ENCODE measurements at places on chromosomes 7 and 10.

DNA sequence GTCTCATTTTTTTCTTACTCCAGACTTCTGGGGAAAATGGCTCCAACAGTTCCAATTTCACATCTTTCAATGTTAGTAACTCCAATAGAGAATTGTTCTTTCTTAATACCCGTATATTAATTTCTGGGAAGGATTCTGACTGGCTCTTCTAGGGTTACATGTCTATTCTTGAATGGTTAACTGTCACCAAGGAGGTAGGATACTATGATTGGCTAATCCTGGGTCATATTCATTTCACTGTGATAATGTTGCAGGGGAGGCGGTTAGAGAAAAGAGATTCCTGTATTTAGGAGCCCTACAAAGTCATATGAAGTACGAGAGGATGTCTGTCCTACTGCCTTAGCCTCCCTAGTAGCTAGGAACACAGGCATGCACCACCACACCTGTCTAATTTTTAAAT lies 16.1 kb upstream of the VCL start:
- no peak for DNase-seq

DNA sequence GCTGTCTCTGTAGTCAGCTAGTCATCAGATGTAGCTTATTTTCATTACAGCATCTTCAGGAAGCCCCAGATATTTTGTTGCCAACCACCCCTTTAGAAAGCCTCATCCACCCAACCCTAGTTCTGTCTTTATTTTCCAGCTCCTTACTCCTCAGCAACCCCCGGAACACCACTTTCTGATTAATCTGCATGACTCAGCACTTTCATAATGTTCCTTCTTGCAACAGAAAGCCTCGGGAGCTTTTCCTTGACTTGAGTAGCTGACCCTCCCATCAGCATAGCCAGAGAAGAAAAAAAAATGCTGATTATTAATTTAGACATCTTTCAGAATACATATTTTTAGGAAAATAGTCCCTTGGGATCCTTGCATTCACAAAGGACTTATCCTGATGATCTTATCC lies 244.0 kb upstream of the CXCL12 start:
- no peak for DNase-seq

GRCh38 chr10:36450380-36450779 lies 675.0 kb upstream of the ANKRD30A start:
- DNase-seq, result no peak

- no peak for DNase-seq
Measured at GRCh38 chr10:11325817-11326216, 285.6 kb downstream of the USP6NL start.

DNA sequence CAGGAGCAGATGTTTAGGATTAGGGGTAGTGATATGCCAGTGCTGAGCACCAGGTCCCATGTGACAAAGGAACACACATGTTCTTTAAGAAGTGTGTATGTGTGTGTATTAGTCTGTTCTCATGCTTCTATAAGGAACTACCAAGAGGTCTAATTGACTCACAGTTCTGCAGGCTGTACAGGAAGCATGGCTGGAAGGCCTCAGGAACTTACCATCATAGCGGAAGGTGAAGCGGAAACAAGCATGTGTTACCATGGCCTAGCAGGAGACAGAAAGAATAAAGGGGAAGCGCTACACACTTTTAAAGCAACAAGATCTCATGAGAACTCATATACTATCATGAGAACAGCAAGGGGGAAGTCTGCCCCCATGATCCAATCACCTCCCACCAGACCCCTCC lies 22.8 kb upstream of the PDZD8 start:
- DNase-seq, result no peak

GRCh38 chr10:20474064-20474463 lies 423.0 kb downstream of the NEBL start:
- no peak for DNase-seq

GRCh38 chr7:82032901-82033300 lies 263.1 kb upstream of the HGF start:
- DNase-seq, result no peak

- DNase-seq, result no peak
Measured at GRCh38 chr10:29623797-29624196, 11.0 kb downstream of the SVIL start.

DNA sequence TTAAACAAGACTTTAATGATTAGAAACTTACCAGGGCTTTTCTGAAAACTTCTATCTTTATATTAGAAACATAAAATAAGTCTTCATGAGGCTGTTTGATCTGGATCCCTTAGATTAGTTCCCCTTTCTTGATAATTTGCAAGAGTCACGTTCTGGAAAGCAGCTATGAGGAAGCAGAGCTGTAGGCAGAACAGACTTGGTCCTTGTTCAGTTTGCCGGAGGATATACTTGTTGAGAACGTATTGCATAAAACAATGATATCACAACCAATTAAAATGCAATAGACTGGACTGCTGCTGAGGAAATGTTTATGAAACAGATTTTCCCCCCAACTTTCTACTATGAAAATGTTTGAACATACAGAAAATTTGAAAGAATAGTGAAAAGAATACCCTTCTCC lies 2.8 kb downstream of the SAMD9L start:
- no peak for DNase-seq

GRCh38 chr10:131162866-131163843 lies 148.4 kb downstream of the TCERG1L start:
- DNase-seq, result no peak

DNA sequence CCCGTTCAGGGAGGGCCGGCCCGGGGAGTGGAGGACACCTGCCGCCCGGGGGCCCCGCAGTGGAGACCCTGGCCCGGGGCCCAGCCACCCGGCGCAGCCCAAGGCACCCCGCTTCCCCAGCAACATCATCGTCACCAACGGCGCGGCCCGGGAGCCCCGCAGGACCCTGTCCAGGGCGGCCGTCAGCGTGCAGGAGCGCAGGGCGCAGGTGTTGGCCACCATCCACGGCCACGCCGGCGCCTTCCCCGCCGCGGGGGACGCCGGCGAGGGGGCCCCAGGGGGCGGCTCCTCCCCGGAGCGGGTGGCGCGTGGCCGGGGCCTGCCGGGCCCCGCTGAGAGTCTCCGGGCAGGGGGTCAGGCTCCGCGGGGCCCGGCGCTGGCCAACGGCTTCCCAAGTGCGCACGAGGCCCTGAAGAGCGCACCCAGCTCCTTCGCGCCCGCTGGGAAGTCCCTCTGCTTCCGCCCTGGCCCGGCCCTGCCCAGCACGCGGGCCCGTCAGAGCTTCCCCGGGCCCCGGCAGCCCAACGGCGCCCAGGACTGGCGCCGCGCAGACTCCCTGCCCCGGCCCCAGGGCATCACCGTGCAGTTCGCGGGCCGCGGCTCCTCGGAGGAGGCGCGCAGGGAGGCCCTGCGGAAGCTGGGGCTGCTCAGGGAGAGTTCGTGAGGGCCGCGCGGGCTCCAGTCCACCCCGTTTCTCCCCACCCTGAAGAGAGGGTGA lies 46.7 kb downstream of the PROSER2 start:
- DNase-seq, result no peak

DNA sequence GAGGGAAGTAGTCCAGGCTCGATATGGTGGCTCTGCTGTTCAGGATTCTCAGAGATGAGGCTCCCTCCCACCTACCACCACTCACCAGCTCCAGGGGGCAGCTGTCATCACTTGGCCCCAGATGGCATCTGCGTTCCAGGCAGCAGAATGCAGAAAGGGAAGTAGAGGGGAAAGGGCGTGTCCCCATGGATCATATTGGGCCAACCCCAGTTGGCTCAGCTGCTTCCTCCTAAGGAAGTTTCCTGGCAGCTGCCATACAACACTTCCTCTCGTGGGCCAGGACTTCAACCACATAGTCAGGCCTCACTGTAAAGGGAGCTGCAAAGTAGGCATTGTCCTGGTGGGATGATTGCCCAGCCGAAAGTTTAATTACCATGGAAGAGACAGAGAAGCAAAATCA lies 1.6 kb upstream of the TEX36 start:
- no peak for DNase-seq

DNA sequence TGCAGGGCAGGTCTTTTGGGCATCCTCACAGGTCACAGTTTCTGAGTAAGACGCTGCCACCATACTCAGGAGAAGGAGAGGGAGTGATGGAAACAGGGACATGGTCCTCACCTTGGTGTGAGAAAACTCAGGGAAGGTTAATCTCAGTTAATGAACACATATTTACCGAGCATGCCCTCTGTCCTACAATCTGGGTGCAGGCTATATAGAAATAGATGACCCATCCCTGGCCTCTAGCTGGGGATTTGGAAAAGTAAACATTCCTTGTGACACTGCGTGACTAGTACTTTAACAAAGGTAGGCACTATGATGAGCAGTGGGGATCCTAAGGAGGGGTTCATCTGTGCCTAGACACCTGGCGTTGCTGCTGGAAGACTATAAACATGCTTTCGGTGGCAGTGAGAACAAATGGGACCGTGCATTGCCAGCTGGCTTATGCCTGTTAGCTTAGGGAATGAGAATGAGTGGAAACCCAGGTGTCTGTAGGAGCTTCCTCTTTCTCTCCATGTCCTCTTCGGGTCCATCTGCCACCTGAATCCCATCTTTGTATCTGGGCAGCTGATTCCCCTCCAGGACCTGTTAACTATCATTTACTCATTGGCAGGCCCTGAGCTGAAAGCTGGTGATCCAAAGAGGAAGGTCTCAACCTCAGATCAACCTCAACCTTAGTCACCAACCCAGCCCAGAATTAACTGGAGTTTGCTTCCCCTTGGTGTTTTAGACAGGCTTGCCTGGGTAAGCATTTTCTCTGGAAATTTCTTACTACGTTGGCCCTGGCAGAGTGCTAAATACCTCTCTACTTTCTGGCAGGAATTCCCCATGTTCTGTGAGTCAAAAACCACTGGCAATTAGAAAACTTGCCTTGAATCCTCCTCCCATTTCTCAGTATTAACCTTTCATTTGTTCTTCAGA lies 794 bp downstream of the MBL2 start:
- DNase-seq, result no peak

DNA sequence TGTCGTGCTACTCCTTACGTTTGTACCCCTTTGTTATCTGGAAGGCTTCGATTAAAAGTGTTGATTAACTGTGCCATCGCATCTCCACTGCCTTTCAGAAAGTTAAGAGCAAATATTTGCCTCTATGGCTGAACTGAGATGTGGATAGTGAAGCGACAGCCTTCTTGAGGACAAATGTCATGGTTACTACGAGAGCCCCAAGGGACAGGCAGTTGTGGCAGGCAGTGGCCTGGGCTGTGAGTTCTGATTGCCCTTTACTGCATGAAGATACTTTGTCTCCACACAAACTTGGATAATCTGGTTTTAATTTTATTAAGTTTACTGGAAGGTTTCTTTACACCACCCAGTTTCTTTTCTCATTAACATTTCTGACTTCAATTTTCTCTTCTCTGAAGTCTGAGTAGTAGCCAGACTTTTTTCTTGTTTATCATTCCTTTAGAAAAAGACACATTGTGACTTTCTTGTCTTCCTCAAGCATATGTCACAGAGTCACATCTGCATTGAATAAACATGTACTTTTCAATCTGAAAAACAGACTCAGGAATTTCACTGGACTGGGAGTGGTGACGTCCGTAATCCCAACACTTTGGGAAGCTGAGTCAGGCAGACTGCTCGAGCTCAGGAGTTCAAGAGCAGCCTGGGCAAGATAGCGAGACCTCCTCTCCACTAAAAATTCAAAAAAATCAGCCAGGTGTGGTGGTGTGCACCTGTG lies 1.5 kb downstream of the TAS2R41 start:
- DNase-seq, result no peak

GRCh38 chr7:41295455-41295815 lies 407.5 kb downstream of the INHBA start:
- no peak for DNase-seq

GRCh38 chr10:13678101-13678843 lies 91.5 kb downstream of the PRPF18 start:
- DNase-seq, result no peak

DNA sequence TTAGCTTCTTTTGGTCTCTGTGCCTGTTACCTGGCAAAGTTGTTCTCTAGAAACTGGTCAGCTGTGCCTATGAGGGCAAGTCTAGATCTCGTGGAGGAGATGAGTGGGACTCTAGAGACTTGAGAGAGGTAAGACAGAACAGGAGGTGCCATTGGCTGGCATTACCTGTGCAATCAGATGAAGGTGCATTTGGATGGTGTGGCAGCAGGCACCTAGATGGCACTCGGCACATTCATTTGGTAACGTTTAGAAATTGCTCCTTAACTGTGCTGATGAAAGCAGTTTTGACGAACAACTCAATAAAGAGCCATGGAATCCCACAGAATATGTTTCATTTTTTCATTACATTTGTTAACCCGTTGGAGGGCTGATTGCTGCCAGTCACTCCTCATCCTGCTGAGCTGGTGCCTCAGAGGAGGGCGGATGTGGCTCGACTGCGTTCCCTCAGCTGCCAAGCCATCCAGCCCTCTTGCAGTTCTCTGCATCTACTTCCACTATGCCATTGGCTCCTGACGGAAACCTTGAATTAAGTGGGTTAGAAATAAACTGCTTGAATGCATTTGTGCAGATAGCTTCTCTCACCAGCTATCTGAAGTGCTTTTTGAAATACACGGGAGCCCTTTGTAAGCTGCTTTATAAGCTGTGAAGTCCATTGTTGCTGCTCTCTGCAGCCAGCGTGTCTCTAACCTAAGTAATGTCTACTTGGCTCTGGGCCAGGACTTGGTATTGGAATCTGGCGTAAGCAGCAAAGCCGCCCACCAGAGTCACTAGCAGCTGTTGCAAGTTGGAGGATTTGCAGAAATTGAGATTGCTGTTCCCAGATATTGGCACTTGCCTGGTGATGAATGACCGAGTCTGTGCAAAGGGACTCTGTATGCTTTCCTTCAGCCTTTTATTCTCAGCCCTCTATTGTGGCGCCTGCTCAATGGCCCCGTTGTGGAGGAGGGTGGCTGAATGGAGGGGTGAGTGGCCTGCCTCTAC lies 87.4 kb downstream of the LRRC4 start:
- DNase-seq, result no peak

DNA sequence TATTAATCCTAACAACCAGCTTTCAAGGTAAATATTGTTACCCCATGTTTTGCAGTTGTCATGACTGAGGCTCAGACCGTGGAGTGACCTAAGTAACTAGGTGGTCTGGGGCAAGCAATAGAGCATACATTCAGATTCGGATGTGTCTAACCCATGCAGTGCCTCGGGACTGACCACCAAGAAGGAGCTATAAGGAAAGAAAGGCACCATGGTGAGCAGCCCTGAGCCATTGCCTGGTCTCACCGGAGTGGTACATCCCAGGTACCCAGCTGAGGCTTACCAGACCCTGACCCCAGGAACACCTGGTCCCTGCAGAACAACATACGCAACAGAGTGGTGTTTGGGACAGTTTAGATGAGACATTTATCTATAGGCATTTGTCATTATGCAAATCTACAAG lies 175.5 kb upstream of the ZMIZ1 start:
- DNase-seq, result no peak

DNA sequence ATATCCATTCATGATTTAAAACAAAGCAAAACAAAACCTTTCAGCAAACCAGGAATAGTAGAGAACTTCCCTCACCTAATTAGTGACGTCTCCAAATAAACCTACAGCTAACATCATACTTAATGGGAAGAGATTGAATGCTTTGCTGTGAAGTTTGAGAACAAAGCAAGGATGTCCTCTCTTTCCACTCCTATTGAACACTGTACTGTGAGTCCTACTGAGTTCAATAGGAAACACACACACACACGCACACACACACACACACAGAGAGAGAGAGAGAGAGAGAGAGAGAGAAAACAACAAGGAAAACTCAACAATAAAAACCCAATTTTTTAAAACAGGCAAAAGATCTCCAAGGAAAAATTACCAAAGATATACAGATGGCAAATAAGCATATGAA lies 32.3 kb downstream of the PODXL start:
- no peak for DNase-seq

GRCh38 chr7:153473185-153473584 lies 579.0 kb upstream of the DPP6 start:
- no peak for DNase-seq

GRCh38 chr7:74718336-74718735 lies 55.5 kb upstream of the NCF1 start:
- no peak for DNase-seq

GRCh38 chr7:26865094-26865388 lies 651 bp upstream of the SKAP2 start:
- no peak for DNase-seq
